ENCODE measurements at places on chromosomes 3 and 15. TPM values are rescaled to one million over a fixed set of nuclear protein-coding genes. Genes with fewer than 3 reads are reported as not detected.

The C3orf70 gene
- 12.9 TPM for total RNA-seq

GRCh38 chr3:37526511-37526910 is 335.2 kb upstream of the CTDSPL start:
- peak; percentile 70 for DNase-seq

The CXCR6 gene
- 0.49 TPM for total RNA-seq

GRCh38 chr3:45915518-45916231 is 27.6 kb upstream of the CXCR6 start:
- no peak for DNase-seq

The SLC9C1 gene
- total RNA-seq, result 0.94 TPM

Data from sciatic nerve (tissue), 2 donors.